Lower lobe of right lung (tissue), 2 donors: ENCODE measurements at places on chromosomes 7 and 10. TPM values are rescaled to one million over a fixed set of nuclear protein-coding genes. Genes with fewer than 3 reads are reported as not detected.

DNA sequence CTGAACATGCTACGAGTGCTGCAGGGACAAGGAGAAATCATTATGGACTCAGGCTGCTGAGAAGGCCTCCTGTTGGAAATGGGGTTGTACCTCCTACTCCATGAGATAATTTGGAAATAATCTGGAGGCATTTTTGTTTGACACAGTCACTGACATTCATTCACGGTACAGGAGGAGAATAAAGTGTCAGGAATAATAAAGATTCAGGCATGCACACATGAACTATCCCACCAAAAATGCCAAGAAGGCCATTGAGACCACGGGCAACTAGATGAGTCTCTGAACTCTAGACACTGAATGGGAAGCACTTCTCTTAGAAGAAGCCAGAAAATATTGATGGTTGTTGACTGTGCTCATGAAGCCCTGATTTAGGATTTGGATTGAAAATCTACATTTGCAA is 220.9 kb upstream of the HABP2 start:
- DNase-seq: no peak

DNA sequence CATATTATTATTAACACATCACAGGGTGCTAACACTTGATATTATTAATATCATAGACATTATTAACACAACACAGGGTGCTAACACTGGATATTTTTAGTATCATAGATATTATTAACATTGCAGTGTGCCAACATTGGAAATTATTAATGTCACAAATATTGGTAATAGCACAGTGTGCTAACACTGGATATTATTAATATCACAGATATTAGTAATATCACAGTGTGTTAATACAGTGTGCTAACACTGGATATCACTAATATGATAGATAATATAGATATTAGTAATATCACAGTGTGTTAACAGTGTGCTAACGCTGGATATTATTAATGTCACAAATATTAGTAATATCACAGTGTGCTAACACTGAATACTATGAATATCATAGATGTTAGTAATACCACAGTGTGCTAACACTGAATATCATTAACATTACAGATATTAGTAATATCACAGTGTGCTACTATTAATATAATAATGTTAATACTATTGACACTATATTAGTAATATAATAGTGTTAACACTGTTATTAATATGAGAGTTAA is 1.6 kb upstream of the TMEM225B start:
- DNase-seq: no peak

GRCh38 chr10:43817368-43817767 is 168.7 kb upstream of the ZNF32 start:
- no peak for DNase-seq

DNA sequence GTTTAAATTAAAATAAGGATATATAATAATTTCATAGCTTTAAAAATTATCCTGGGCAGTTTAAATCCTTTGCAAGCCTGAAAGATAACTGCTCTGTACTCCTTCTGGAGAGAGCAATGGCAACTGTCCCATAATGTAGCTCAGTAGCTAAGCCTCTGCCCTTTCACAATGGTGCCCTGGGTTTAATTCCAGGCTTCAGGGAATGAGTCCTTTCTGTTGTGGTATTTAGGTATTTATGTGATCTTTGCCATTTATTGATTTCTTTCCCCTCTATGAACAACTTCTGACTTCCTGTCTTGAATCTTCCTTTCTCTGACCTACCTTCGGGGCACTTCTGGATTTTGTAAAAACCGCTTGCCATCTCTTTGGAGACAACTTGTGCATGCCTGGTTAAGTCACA is 773.2 kb downstream of the IPMK start:
- no peak for DNase-seq

MOGAT3 gene
- total RNA-seq: not detected

TBC1D12 gene
- 12.5 TPM for total RNA-seq

NUTM2B gene
- 2.5 TPM for total RNA-seq

TOMM7 gene
- total RNA-seq: 376 TPM
